Activated CD4-positive, alpha-beta T cell treated with anti-CD3 and anti-CD28 coated beads for 36 hours (primary cell): ENCODE measurements at places on chromosomes 3 and 15. TPM values are rescaled to one million over a fixed set of nuclear protein-coding genes. Genes with fewer than 3 reads are reported as not detected.

DNA sequence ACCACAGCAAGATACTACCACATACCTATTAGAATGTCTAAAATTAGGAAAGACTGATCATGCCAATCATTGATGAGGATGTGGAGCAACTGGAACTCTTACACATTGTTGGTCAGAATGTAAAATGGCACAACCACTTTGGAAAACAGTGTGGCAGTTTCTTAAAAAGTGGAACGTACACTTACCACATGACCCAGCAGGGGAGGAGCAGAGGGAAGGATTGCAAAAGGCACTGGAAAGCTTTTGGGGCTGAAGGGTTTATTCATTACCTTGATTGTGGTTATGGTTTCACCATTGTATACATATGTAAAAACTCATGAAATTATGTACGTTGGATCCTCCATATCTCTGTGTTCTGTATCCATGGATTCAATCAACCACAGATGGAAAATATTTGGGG lies 3.3 kb upstream of the EHD4 start:
- DNase-seq = no peak
- H3K36me3 ChIP-seq = peaks cover under 1% of the 10 kb centered on the region

GRCh38 chr3:168383573-168383972 lies 287.8 kb upstream of the GOLIM4 start:
- no peak overlapping the region for H3K27ac ChIP-seq
- no peaks in the 10 kb centered on the region for H3K36me3 ChIP-seq
- H3K4me1 ChIP-seq = no peaks in the 10 kb centered on the region
- DNase-seq = no peak
- H3K27me3 ChIP-seq = no peaks in the 10 kb centered on the region
- H3K4me3 ChIP-seq = no peak overlapping the region

DNA sequence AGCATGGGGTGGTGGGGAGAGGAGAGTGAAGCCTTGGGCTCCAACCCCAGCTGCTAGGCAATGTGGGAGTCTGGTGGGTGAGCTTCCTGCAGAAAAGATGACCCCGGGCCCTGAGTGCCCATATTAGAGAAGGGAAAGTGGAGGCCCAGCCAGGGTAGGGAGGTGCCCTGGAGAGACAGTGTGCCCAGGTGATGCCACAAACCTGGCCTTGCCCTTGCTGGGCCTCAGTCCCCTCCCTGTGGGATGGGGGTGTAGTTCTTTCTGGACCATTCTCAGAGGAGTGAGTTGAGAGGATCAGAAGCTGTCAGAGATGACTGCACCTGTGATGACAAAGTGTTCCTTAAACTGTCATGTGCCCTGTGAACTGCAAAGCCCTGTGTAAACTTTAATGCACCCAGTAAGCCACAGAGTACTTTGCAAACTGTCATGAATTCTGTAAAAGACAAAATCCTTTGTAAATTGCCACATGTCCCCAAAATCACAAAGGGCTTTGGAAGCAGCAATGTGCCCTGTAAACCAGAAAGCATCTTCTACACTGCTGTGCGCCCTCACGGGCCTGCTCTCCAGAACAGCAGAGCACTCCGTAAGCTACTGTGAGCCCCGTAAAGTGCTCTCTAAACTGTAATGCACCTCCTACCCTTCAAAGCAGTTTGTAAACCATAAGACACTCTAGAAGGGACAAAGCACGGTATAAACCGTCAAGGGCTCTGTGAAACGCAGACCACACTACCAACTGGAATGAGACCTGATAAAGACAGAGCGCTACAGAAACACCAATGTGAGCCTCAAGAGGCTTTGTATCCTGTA lies 51.3 kb upstream of the FGD5 start:
- no peak overlapping the region for H3K27ac ChIP-seq
- DNase-seq = no peak
- no peak overlapping the region for H3K4me3 ChIP-seq
- no peaks in the 10 kb centered on the region for H3K27me3 ChIP-seq
- H3K36me3 ChIP-seq = no peaks in the 10 kb centered on the region
- no peaks in the 10 kb centered on the region for H3K4me1 ChIP-seq

GRCh38 chr3:44224131-44224530 lies 17.6 kb upstream of the TOPAZ1 start:
- DNase-seq = no peak
- H3K4me1 ChIP-seq = no peaks in the 10 kb centered on the region
- H3K27me3 ChIP-seq = peaks cover 25% of the 10 kb centered on the region

- no peak overlapping the region for H3K27ac ChIP-seq
- H3K27me3 ChIP-seq = peaks cover 5% of the 10 kb centered on the region
- no peaks in the 10 kb centered on the region for H3K36me3 ChIP-seq
- DNase-seq = no peak
- no peak overlapping the region for H3K4me3 ChIP-seq
- H3K4me1 ChIP-seq = peaks cover 4% of the 10 kb centered on the region
These were observed 34.0 kb upstream of the NPHP3 start for GRCh38 chr3:132756108-132756650.

GRCh38 chr15:33612721-33613304 lies 302.0 kb downstream of the RYR3 start:
- no peak for DNase-seq
- H3K4me3 ChIP-seq = no peak overlapping the region
- H3K36me3 ChIP-seq = no peaks in the 10 kb centered on the region
- H3K27me3 ChIP-seq = peaks cover 9% of the 10 kb centered on the region
- no peaks in the 10 kb centered on the region for H3K4me1 ChIP-seq
- no peak overlapping the region for H3K27ac ChIP-seq

DNA sequence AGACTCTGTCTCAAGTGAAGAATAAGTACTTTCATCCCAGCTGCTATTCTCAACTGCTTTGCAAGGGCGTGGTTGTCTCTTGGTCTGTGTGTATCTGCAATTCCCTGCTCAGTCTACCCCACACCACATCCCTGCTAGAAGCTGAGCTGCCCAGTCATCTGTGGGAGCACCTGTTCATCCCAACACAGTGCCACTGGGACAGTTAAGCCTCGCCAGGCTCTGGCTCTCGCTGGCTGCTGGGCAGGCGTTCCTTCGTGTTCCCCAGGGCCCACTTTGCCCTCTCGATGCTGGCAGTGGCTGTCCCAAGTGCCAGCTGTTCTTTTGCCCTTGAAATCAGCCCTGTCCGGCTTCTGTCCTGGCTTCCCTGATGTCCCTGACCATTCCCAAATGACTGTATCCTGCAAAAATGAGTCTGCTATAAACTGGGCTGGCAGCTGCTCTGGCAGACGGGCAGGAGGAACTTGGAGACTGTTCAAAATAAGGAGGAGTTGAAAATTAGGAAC lies 91.6 kb upstream of the KLHL25 start:
- DNase-seq = no peak
- no peak overlapping the region for H3K27ac ChIP-seq
- no peak overlapping the region for H3K4me3 ChIP-seq
- H3K27me3 ChIP-seq = peaks cover 17% of the 10 kb centered on the region
- no peaks in the 10 kb centered on the region for H3K36me3 ChIP-seq

DNA sequence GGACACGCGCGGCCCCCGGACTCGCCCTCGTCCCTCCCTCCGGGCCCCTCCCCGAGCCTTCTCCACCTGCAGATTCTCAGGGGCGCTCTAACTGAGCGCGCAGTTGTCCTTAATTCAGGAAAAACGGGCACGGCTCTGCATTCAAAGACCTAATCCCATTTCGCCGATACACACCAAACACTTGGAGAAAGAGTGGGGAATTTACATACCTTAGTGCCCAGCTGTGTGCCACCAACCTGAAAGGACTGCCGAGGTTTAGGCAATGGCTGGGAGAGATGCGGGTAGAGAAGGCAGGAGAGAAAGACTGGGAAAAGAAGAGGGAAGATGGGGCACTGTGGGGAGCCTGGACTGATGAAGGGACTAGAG lies 21.8 kb downstream of the IGDCC3 start:
- DNase-seq = no peak
- peaks cover 41% of the 10 kb centered on the region for H3K27me3 ChIP-seq
- H3K4me1 ChIP-seq = peaks cover 5% of the 10 kb centered on the region
- H3K36me3 ChIP-seq = no peaks in the 10 kb centered on the region

DNA sequence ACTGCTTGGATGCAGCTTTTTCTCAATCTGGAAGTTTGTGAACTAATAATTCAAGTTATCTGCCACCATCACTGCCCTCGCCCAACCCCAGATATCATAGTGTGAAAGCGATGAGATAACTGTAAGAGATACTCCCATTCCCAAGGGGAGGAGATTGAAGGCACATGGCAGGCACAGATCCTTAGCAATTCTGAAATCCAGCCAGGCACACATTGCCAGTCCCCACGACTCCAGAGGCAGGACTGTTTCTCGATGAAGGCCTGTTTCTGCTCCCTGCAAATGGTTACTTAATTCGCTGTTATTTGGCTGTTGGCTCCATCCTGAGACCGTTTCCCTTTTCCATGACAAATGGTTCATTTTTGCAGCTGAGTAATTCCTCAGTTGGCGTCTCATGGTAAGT lies 63.2 kb upstream of the NEDD4 start:
- no peak overlapping the region for H3K27ac ChIP-seq
- no peaks in the 10 kb centered on the region for H3K27me3 ChIP-seq
- no peaks in the 10 kb centered on the region for H3K36me3 ChIP-seq
- no peak overlapping the region for H3K4me3 ChIP-seq
- peaks cover 3% of the 10 kb centered on the region for H3K4me1 ChIP-seq

- DNase-seq = no peak
- H3K4me3 ChIP-seq = no peak overlapping the region
- no peaks in the 10 kb centered on the region for H3K4me1 ChIP-seq
- no peak overlapping the region for H3K27ac ChIP-seq
These were observed 5.2 kb upstream of the SSUH2 start for GRCh38 chr3:8649757-8650156.

- H3K36me3 ChIP-seq = peaks cover 17% of the 10 kb centered on the region
- H3K27ac ChIP-seq = no peak overlapping the region
- no peaks in the 10 kb centered on the region for H3K27me3 ChIP-seq
- no peak overlapping the region for H3K4me3 ChIP-seq
- no peak for DNase-seq
These were observed 16.0 kb upstream of the GPR171 start for GRCh38 chr3:151219056-151219455.

- DNase-seq = no peak
- no peaks in the 10 kb centered on the region for H3K36me3 ChIP-seq
- H3K4me1 ChIP-seq = no peaks in the 10 kb centered on the region
- H3K27me3 ChIP-seq = no peaks in the 10 kb centered on the region
These were observed 77.0 kb upstream of the RBMS3 start for GRCh38 chr3:29203851-29204250.

DNA sequence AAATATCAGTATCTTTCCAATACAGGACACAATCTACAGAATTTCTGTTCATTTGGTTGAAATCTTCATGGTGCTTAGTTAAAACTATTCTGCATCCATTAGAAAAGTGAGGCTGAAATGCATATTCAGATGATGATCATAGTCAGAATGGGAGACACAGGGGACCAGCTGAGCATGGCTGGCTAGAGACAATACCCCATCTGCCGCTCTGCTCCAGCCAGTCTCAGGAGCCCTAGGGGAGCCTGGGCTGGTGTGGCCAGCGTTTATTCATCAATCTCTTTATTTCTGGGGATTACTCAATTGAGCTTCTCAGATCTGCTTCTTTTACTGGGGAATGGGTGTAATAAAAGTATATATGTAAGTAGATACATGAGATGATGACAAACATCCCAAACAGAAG lies 470.9 kb upstream of the CDIN1 start:
- H3K27me3 ChIP-seq = no peaks in the 10 kb centered on the region
- no peaks in the 10 kb centered on the region for H3K4me1 ChIP-seq
- no peak overlapping the region for H3K27ac ChIP-seq
- DNase-seq = no peak

DNA sequence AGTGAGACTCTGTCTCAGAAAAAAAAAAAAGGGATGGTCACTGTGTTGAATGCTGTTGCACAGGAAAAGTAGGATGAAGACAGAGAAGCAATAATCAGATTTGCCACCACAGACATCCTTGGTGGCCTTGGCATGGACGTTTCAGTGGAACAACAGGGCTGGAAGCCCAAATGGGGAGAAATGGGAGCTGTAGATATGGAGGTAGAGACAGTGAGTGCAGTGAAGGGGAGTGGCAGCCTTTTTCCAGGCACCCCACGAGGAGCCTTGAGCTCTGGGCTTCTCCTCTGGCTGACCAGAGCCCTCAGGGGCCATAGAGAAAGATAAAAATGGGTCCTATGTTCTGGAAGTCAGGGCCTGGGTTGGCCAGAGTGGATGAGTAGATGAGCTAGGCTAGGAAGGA lies 12.3 kb upstream of the DOCK3 start:
- H3K36me3 ChIP-seq = no peaks in the 10 kb centered on the region
- H3K4me1 ChIP-seq = peaks cover 20% of the 10 kb centered on the region
- H3K27ac ChIP-seq = no peak overlapping the region
- no peak overlapping the region for H3K4me3 ChIP-seq

DNA sequence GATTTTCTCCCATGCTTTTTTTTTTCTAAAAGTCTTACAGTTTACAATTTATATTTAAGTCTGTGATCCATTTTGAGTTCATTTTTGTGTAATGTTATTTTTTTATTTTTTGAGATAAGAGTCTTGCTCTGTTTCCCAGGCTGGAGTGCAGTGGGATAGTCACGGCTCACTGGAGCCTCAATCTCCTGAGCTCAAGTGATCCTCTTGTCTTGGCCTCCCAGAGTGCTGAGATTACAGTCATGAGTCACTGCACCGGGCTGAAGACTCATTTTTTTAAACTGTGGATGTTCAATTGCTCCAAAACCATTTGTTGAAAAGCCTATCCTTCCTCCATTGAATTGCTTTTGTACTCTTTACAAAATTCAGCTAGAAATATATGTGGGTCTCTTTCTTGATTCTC lies 19.5 kb downstream of the LNP1 start:
- no peaks in the 10 kb centered on the region for H3K4me1 ChIP-seq
- H3K36me3 ChIP-seq = no peaks in the 10 kb centered on the region
- H3K27me3 ChIP-seq = peaks cover 4% of the 10 kb centered on the region
- DNase-seq = no peak
- H3K27ac ChIP-seq = no peak overlapping the region

DNA sequence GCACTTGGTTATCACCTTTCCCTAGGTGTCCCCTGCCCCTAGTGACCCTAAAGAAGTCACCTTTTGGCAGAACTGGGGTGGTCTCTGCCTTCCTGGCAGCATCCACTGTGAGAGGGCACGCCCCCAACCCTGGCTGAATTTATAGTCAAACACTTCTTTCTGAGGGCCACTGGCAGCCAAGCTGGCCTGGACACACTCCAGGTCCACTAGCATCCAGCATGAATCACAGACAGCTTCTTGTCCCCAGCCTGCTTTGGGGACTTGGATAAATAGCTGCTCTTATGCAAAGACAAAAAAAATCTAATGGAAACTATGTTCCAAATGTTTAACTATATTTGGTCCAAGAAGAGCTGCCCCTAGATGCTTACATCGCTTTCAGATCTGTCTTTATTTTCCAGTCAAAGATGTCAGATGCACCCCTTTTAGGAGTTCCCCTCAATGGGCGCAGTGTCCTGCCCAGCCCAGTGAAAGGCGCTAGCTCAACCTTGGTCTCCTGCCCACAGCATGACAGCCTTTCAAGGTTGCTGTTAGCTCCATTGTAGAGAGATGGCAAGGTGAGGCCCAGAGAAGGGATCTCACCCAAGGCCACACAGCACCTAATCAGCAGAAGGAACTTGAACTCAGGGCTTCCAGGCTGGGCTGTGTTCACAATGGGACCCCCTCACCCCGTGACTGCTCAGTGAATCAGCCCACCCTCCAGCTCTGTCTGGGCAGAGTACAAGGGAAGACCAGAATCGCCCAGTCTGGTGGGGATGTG lies 7.0 kb downstream of the RASL12 start:
- H3K4me3 ChIP-seq = no peak overlapping the region
- no peaks in the 10 kb centered on the region for H3K4me1 ChIP-seq
- no peak for DNase-seq
- H3K36me3 ChIP-seq = no peaks in the 10 kb centered on the region
- H3K27me3 ChIP-seq = peaks cover 9% of the 10 kb centered on the region
- H3K27ac ChIP-seq = no peak overlapping the region

HRH1 gene
- 1.4 TPM for total RNA-seq

IGSF11 gene
- total RNA-seq = 0.23 TPM

RTP3 gene
- total RNA-seq = not detected

WDR49 gene
- total RNA-seq = not detected

DCBLD2 gene
- total RNA-seq = 1.9 TPM

SHC4 gene
- total RNA-seq = 1.4 TPM

LOXL1 gene
- total RNA-seq = 2.5 TPM
